Fibroblast of villous mesenchyme (primary cell): ENCODE measurements at places on chromosomes 1 and 21.
A peak's percentile ranks its signal among the peaks of the same experiment; 100 is the strongest.

DNA sequence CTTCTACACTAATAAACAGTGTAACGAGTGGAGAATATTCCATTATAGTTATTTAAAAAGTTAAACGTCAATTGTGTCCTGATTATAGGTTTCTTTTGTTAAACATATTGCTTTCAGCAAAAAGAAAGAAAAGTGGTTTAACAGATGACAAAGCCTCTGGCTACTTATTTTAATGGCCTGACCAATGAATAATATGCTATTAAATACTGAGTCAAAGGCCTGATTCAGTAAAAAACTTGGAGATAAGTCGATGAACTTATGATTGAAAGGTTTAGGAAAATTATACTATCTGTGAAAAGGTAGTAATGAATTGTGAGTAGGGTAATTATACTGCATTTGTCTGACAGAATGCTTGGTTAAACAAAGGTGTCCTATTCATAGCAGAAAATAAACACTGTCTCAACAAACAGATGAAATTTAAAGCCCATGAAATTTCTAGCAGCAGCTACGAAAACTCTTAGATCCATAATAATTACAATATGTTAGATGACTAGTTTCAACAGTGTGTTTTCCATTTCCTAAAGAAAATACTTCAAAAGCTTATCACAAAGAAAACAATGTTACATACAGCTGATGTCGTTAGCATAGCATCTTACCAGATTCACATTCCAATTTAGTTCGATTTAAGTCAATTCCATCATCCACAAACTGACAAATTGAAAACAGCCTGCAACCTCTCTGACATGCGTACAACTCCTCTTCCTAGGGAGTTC lies 6.2 kb downstream of the TMEM59 start:
- DNase-seq = no peak

- DNase-seq = no peak
Observed at GRCh38 chr1:25647863-25648262, 31.3 kb downstream of the MAN1C1 start.

- no peak for DNase-seq
Observed at GRCh38 chr1:107943694-107944093, 21.3 kb downstream of the VAV3 start.

DNA sequence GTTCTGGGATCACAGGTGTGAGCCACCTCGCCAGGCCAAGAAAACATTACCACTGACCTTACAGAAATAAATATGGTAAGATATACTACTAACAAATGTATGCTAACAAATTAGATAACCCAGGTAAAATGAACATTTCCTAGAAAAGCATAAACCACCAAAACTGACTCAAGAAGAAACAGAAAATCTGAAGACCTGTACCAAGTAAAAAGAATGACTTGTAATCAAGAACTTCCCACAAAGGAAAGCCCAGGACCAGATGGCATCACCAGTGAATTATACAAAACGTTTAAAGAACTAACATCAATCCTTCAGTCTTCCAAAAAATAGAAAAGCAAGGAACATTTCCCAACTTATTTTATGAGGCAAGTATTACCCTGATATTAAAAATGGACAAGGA lies 29.3 kb downstream of the USP24 start:
- DNase-seq = no peak

DNA sequence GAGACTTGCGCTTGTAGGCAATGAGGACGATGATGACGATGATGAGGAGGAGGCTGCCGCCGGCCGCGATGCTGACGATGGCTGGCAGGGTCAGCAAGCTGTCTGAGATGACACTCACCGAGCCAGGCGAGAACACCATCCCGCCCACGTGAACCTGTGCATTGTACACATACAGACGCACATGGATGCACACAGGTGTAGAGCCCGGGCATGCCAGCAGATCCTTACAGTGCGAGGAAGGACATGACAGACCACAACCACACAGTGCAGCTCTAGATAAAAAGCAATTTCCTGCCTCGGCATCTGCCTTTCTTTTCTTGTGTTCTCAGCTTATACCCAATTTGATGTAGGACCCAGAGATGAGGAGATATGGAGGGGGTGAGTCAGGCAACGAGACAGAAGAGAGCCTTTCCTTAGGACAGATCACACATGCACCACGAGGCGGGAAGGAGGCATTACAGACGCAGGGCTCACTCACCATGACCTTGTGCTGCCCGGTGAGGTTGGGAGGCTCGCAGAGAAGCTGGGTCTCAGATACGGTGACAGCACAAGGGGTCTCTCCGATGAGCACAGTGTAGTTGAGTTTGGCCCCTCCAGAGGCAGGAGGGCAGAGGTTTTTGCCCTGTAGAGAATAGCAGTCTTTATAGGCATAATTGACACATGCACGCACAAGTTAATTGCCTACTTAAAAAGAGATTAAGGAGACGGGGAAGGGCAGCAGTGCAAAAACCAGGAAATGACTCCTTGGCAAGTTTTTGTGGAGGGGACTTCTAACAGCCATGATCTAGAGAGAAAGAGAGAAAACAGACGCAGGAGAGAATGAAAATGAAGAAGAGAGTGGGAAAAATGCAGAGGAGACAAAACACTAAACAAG lies 133.9 kb upstream of the CD34 start:
- no peak for DNase-seq

DNA sequence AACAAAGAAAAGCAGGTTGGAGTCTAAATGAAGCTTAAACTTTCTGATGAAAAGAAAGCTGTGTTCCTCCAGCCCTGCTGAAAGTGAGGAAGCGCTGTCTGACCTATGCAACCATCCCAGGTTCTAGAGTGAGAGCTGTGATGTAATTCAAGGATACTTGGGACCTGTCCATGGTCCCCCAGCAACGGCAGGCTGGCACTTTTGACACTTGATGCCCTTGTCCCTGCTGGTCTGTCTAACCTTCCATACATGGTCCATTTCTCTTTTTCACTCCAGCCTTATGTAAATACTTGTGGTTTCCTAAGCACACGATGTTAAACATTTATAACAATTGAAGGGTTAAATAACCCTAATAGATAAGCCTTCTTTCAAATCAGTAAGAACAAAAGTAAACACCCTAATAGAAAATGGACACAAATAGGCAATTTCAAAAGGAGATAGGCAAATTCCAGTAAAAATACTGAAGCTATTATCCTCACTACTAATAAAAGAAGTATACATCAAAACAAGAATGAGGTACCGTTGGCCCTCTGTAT lies 17.7 kb upstream of the KDM4A start:
- DNase-seq = no peak

- peak; percentile 95 for DNase-seq
Observed at GRCh38 chr1:94636624-94637023, 95.1 kb upstream of the F3 start.

DNA sequence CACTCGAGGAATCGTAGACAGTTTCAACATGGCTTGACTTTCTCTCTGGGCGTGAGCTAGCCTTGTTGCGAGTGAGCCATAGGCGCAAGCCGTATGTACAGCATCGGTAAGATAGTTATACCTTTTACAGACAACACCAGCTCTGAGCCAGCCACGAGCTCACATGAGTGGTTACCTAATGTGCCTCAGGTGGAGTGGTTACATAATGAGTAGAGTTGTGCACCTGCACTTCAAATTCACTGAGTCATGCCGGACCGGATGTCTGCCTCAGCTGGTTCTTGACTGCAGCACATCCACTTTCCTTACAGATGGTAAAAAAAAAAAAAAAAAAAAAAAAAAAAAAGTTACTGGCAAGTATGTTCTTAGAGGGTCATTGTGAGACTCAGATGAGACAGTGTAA lies 360.4 kb upstream of the NR5A2 start:
- no peak for DNase-seq

GRCh38 chr21:14545906-14546480 lies at the start of gene SAMSN1:
Gene SAMSN1, minus strand, starts transcription at chr21:14546315. Its CDS starts 54 bp downstream, at chr21:14546261.
- DNase-seq = no peak

DNA sequence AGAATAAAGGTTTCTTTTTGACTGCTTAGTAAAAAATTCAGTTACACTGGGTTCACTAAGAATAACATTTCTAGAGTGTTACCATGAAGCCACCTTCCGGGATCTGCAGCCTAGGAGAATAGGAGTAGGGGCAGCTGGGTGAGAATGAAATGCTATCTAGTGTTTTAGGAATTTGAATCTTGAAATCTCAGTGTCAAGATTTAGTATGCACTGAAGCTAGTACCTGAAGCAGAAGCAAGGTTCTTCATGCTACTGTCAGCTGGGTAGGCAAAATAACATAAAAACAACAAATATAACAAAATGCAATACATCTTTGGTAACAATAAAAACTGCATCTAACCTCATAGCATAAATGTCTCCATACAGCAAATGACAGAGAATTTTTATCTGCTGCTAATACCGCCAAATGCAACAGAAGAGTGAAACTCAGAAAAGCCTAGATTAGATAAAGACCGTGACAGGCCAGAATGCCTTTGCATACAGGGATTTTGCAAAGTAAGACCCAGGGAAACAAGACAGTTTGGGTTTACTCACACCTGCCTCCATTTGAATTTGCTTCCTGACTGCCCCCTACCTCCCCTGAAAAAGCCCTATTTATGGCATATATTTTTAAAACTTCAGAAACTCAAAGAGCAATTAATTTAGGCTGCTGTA lies 58.2 kb downstream of the GADD45A start:
- no peak for DNase-seq

GRCh38 chr1:12185918-12186678 lies 19.3 kb downstream of the TNFRSF1B start:
- peak; percentile 47 for DNase-seq

GRCh38 chr1:54976747-54977146 lies 3.7 kb upstream of the TMEM61 start:
- no peak for DNase-seq

DNA sequence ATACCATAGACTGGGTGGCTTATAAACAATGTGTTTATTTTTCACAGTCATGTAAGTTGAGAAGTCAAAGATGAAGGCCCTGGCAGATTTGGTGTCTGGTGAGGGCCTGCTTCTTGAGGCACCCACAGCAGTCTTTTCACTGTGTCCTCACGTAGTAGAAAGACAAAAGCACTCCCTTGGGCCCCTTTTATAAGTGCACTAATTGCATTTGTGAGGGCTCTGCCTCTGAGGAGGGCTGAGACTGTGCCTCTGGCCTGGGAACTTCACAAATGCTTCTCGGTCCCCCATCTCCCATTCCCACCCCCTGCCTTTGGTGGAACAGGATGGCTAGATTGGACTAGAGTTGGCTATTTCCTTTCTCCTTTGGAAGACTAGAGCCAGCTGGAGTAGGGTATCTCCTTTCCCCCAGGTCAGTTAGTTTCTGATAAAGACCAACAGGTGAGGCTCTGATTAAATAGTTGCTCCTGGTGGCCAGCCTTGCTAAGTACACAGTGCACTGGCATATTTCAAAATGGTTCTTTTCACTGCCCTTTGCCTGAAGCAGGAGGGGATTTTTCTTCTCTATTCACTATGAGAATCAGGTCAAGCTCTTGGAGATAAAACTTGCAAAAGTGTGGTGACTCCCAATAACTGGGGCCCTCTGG lies 82.9 kb downstream of the PLPPR4 start:
- no peak for DNase-seq

DNA sequence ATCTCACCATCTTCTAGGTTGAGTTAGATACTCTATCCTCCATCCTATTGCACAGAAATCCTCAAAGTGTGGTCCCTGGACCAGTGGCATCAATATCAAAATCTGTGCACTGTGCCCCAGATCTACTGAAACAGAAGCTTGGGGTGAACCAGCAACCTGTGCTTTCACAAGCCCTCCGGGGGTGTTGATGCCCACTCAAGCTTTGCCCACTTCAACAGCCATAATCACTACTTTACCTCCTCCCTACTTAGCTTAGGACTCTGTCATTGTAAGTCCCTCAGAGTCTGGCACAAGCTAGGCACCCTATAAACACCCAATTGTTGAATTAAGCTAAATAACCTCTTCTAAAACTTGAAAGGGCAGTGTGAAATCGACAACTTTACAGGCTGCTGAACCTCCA lies 144.2 kb upstream of the SOD1 start:
- no peak for DNase-seq

DNA sequence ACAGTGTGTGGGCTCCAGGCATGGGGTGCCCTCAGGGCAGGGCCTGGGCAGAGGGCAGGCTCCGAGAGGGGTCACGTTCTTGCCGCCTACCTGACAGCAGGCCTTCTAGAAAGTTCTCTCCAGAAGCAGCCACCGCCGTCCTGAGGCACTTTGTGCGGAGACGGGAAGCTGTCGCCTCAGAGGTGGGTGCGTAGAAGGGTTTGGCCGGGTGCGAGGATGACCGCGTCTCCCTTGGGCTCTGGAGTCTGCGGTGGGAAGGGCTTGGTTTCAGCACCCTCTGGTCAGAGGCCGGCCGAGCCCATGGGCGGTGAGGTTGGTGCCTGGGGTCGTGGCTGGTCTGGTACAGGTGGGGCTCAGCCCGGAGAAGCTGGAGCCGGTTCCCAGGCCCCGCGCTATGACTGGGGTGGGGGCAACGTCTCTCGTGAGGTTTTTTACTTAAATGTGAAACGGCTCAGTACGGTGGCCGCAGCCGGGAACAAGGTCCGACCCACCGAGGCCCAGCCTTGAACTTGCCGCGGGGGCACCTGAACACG lies 10.1 kb upstream of the TTLL10 start:
- DNase-seq = no peak

GRCh38 chr1:204131978-204132377 lies 19.9 kb downstream of the ETNK2 start:
- DNase-seq = no peak

GRCh38 chr1:17365293-17365692 lies 6.7 kb upstream of the PADI6 start:
- DNase-seq = no peak

DNA sequence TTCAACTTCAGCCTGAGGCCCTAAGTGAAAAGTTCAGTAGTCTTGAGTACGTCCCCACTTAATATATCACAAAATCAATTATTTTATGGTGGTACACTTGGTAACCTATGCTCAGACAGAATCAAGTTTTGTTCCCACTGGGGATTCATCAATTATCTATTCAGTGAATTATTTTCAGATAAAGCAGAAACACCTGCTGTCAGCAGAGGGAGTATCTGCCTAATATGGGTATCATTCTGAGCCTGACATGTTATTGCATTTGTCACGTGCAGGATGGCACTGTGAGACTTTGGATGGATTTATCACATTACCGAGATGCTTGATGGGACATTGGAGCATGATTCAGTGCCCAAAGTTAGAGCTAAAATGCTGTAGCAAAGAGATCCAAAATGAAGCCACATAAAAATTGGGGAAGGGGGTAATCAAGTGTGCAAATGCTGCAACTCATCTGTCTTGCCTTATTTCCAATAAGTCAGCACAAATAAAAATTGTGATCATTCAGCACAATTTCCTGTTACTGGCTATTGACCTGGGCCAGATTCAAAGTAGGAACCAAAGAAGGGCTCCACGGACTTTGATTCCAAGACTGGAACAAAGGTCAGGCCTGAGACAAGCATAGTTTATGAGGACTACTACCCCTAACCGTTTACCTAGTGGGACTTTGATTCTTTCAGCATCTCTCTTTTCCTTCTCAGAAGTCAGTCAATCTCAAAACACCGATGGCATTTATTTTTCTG lies 657.6 kb downstream of the LMO4 start:
- no peak for DNase-seq
